Breast epithelium (tissue), 4 donors: ENCODE measurements at places on chromosomes 6 and 20.

- no peak overlapping the region for H3K4me3 ChIP-seq
- peaks cover 5% of the 10 kb centered on the region for H3K36me3 ChIP-seq
- H3K27me3 ChIP-seq: no peaks in the 10 kb centered on the region
- H3K4me1 ChIP-seq: no peaks in the 10 kb centered on the region
- no peak overlapping the region for H3K27ac ChIP-seq
Observed at GRCh38 chr6:154822947-154823558, 89.8 kb downstream of the SCAF8 start.

GRCh38 chr20:63752411-63753101 lies 13.0 kb downstream of the SLC2A4RG start:
- H3K36me3 ChIP-seq: no peaks in the 10 kb centered on the region
- no peaks in the 10 kb centered on the region for H3K27me3 ChIP-seq
- no peak overlapping the region for H3K4me3 ChIP-seq
- no peak overlapping the region for H3K27ac ChIP-seq
- H3K4me1 ChIP-seq: no peaks in the 10 kb centered on the region

DNA sequence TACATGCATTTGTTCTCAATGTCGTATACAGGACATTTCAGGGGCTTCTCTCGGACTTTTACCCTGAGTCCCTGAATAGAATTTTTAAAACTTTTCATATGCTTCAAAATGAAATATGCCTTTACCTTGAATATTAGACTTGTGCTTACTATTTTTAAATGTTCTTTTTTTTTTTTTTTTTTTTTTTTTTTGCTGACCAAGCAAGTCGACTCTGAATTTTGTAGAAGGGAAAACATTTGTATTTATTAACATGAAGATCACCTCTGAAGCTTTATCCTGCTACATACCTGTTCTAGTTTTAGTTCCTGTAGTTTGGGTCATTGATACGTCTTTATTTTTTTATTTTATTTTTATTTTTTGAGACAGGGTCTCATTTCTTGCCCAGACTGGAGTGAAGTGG lies 39.7 kb upstream of the SAYSD1 start:
- H3K27ac ChIP-seq: no peak overlapping the region
- H3K36me3 ChIP-seq: no peaks in the 10 kb centered on the region
- H3K27me3 ChIP-seq: no peaks in the 10 kb centered on the region
- no peaks in the 10 kb centered on the region for H3K4me1 ChIP-seq
- no peak for DNase-seq

- no peak for DNase-seq
- no peaks in the 10 kb centered on the region for H3K4me1 ChIP-seq
Observed at GRCh38 chr6:29419516-29419915, 4.8 kb downstream of the OR12D1 start.

DNA sequence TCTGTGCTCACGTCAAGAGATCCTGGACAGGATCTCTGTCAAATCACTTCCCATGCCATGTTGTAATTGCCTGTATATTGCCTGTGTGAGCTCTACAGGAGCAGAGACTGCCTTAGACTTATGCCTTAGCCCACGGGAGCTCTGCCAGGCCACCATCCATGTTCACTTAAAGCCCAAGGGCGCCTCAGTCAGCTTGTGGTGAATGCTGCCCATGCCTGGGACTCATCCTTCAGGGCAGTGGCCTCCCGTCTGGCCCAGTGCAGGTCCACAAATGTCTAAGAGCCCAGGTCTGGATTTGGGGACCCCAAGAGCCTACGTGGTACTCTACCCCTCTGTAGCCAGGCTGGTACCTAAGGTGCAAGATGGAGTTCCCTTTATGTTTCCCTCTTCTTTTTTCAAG lies 22.4 kb upstream of the BPIFA2 start:
- DNase-seq: no peak
- H3K4me3 ChIP-seq: no peak overlapping the region
- H3K36me3 ChIP-seq: no peaks in the 10 kb centered on the region
- H3K27ac ChIP-seq: no peak overlapping the region

DNA sequence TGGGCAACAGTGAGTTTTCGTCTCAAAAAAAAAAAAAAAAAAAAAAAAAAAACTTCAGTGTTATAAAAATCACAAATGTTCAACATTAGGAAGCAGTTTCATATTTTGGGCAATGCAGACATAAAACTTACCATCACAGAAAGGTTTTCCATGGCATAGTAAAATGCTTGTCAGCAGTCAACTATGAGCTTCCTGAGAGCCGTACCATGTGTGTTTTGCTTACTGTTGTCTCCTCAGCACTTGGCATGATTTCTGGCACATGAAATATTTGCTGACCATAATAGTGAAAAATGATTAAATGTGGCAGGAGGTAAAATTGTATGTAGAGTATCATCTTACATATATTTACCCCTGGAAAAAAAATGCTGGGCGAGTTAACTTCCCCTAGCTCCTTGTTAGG lies 237.5 kb upstream of the SLC35B3 start:
- H3K27me3 ChIP-seq: no peaks in the 10 kb centered on the region
- H3K36me3 ChIP-seq: no peaks in the 10 kb centered on the region
- no peak for DNase-seq
- H3K4me1 ChIP-seq: no peaks in the 10 kb centered on the region
- H3K27ac ChIP-seq: no peak overlapping the region
- H3K4me3 ChIP-seq: no peak overlapping the region

DNA sequence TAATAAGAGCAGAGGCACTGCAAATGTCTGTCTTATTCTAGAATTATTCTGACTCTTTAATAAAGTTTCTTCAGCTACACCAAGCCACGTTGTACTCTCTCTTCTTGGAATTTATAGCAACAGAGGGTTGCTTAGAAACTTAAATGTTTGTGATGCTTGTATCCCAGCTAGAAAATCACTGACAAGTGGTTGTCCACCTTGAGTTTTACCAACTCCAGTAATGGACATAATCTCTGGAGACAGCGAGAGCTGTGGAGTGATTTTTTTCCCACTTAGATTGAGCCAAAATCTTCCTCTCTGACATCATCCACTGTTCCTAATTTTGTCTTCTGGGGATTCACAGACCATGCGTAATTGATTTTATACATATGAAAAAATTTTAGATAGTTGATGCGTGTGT lies 8.0 kb downstream of the ECT2L start:
- no peak overlapping the region for H3K27ac ChIP-seq
- DNase-seq: no peak
- H3K36me3 ChIP-seq: no peaks in the 10 kb centered on the region
- H3K4me3 ChIP-seq: no peak overlapping the region
- no peaks in the 10 kb centered on the region for H3K4me1 ChIP-seq
- no peaks in the 10 kb centered on the region for H3K27me3 ChIP-seq

GRCh38 chr6:162736961-162737360 lies 9.2 kb downstream of the PACRG start:
- no peaks in the 10 kb centered on the region for H3K27me3 ChIP-seq
- no peak overlapping the region for H3K4me3 ChIP-seq
- DNase-seq: no peak
- H3K36me3 ChIP-seq: no peaks in the 10 kb centered on the region
- H3K4me1 ChIP-seq: no peaks in the 10 kb centered on the region
- no peak overlapping the region for H3K27ac ChIP-seq

GRCh38 chr6:166907373-166907841 lies 48.9 kb downstream of the RNASET2 start:
- DNase-seq: no peak
- H3K27ac ChIP-seq: no peak overlapping the region
- no peaks in the 10 kb centered on the region for H3K36me3 ChIP-seq
- H3K4me3 ChIP-seq: no peak overlapping the region

DNA sequence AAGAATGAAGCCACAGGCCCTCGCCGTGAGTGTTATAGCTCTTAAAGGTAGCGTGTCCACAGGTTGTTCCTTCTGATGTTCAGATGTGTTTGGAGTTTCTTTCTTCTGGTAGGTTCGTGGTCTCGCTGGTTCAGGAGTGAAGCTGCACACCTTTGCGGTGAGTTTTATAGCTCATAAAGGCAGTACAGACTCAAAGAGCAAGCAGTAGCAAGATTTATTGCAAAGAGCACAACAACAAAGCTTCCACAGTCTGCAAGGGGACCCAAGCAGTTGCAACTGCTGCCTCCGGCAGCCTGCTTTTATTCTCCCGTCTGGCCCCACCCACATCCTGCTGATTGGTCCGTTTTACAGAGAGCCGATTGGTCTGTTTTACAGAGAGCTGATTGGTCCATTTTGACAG lies 5.2 kb downstream of the HIVEP1 start:
- no peak overlapping the region for H3K27ac ChIP-seq
- no peaks in the 10 kb centered on the region for H3K36me3 ChIP-seq
- H3K4me1 ChIP-seq: no peaks in the 10 kb centered on the region
- no peak overlapping the region for H3K4me3 ChIP-seq

- no peaks in the 10 kb centered on the region for H3K36me3 ChIP-seq
- no peak for DNase-seq
- no peak overlapping the region for H3K4me3 ChIP-seq
- no peak overlapping the region for H3K27ac ChIP-seq
- no peaks in the 10 kb centered on the region for H3K4me1 ChIP-seq
- H3K27me3 ChIP-seq: no peaks in the 10 kb centered on the region
Observed at GRCh38 chr6:99219788-99220187, 129.7 kb downstream of the FAXC start.

GRCh38 chr6:106988664-106989063 lies 14.1 kb upstream of the CD24 start:
- no peak for DNase-seq
- no peak overlapping the region for H3K4me3 ChIP-seq
- no peaks in the 10 kb centered on the region for H3K36me3 ChIP-seq
- H3K27ac ChIP-seq: no peak overlapping the region
- no peaks in the 10 kb centered on the region for H3K4me1 ChIP-seq
- H3K27me3 ChIP-seq: no peaks in the 10 kb centered on the region

GRCh38 chr20:50678169-50678898 lies 13.0 kb downstream of the RIPOR3 start:
- no peaks in the 10 kb centered on the region for H3K4me1 ChIP-seq
- no peak overlapping the region for H3K4me3 ChIP-seq
- no peaks in the 10 kb centered on the region for H3K27me3 ChIP-seq

DNA sequence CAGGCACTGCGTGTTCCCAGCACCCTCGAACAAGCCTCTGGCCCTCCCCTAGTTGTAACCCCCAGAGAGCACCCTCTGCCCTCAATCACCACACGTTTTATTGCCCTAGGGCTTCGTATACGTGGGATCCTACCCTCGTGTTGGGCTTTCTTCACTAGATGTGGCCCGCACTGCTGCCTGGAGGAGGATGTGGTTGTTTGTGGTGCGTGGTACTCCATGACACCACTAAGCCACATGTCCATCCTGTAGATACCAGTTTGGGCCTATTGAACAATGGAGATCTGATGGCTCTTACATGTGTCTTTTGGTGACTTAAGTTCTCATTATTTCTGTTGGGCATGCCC lies 17.0 kb downstream of the SLC2A4RG start:
- no peaks in the 10 kb centered on the region for H3K27me3 ChIP-seq
- no peak overlapping the region for H3K27ac ChIP-seq
- no peak overlapping the region for H3K4me3 ChIP-seq

GRCh38 chr6:119043265-119043664 lies 35.2 kb downstream of the FAM184A start:
- H3K36me3 ChIP-seq: no peaks in the 10 kb centered on the region
- H3K27ac ChIP-seq: no peak overlapping the region
- H3K4me1 ChIP-seq: no peaks in the 10 kb centered on the region
- no peak overlapping the region for H3K4me3 ChIP-seq

DNA sequence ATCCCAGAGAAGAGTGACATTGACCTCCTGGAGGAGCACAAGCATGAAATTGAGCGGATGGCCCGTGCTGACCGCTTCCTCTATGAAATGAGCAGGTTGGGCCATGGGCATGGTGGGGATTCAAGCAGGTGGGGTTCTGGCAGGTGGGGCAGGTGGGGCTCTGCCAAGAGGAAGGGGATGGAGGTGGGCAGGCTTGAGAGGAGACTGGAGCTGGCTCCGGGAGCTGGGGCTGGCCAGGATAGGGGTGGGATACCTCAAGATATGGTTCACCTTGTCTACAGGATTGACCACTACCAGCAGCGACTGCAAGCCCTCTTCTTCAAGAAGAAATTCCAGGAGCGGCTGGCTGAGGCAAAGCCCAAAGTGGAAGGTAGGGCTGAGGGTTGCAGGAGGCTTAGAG lies 42.9 kb downstream of the MOCS1 start:
- no peaks in the 10 kb centered on the region for H3K36me3 ChIP-seq
- no peaks in the 10 kb centered on the region for H3K4me1 ChIP-seq
- DNase-seq: no peak
- peak overlapping the region; percentile 30 for H3K27ac ChIP-seq

DNA sequence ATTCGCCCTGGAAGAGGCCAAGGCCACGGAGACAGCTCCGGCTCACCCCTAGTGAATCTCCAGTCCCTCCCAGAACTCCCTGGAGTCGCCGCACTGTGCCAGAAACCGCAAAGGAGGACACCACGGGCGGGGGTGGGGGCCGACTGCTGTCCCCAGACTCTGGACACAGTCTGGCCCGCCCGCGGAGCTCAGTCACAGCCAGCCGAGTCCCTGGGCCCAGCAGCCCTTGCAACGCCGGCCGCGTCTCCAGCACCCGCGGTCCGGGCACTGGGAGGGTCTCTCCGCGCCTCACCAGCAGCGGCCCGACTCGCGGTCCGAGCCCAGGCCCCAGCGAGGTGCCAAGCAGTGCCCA lies 518 bp downstream of the PEX6 start:
- no peaks in the 10 kb centered on the region for H3K36me3 ChIP-seq
- no peaks in the 10 kb centered on the region for H3K27me3 ChIP-seq
- DNase-seq: no peak
- no peaks in the 10 kb centered on the region for H3K4me1 ChIP-seq

- no peak overlapping the region for H3K27ac ChIP-seq
- H3K27me3 ChIP-seq: no peaks in the 10 kb centered on the region
- H3K4me3 ChIP-seq: no peak overlapping the region
- no peaks in the 10 kb centered on the region for H3K36me3 ChIP-seq
- no peak for DNase-seq
- no peaks in the 10 kb centered on the region for H3K4me1 ChIP-seq
Observed at GRCh38 chr6:147852772-147853171, 344.3 kb downstream of the SAMD5 start.

DNA sequence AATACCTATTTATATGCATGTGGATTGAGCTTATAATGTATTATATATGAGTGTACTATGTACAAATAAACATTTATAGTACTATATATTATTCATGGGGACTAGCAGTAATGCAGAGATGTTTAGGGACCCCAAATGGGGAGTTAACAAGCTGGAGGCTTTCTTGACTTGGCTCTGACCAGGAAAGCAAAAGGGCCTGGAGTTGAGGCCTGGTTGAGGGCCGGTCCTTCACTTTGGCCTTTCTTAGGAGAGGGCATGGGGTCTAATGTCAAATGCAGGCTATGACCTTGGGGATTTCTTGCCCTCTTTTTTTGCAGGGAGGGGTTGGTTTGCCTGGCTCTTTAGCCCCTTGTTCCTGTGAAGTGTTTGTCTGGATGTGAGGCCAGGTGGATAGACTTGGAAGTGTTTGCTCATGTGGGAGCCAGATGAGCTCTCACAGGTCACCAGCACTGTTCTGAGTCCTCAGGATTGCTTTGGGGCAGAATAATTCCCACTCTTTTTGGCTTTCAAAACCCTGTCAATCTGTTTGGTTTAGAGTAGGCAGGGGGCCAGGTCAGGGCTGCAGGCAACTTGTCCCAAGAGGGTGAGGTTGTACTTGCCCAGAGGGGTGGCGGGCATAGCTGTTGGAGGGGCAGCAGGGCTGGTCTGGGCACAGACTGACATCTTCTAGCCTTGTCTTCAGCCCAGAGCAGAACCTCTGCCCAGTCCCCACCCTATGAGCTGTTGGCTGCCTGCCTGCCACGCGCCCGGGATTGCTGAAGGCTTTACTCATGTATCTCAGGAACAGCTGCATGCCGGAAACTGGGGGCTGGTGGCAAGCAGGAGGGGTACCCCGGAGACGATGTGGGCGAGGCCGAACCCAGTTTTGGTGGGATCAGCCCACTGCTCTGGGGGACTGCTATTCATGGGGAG lies 14.6 kb downstream of the TJAP1 start:
- no peaks in the 10 kb centered on the region for H3K27me3 ChIP-seq
- H3K36me3 ChIP-seq: no peaks in the 10 kb centered on the region
- H3K4me1 ChIP-seq: peaks cover 15% of the 10 kb centered on the region
